ENCODE measurements at places on chromosomes 3 and 15.
A peak's percentile ranks its signal among the peaks of the same experiment; 100 is the strongest.

DNA sequence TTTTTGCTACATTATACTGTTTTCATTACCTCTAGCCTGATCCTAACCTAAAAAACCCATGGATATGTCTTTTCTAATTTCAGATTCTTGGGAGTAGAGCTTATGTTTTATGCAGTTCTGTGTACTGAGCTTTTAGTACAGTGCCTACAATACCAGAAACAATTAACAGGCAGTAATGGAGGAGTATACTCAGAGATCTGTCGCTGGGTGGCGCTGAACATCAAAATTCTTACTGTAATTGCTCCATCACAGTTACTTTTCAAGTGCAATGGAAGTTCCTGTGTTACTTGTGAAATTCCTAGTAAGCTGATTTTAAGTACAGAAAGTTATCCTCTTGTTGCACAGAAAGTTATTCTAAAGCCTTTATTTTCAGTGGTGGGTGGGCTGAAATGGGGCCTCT, 66.9 kb downstream of the RNF13 start:
- DNase-seq, result peak; percentile 24

- DNase-seq, result no peak
These were observed 101.2 kb upstream of the TP63 start for GRCh38 chr3:189529889-189530471.

- no peak for DNase-seq
These were observed 224.0 kb downstream of the CHL1 start for GRCh38 chr3:420584-420983.

GRCh38 chr3:65785065-65785645, 253.6 kb downstream of the MAGI1 start:
- peak; percentile 41 for DNase-seq

DNA sequence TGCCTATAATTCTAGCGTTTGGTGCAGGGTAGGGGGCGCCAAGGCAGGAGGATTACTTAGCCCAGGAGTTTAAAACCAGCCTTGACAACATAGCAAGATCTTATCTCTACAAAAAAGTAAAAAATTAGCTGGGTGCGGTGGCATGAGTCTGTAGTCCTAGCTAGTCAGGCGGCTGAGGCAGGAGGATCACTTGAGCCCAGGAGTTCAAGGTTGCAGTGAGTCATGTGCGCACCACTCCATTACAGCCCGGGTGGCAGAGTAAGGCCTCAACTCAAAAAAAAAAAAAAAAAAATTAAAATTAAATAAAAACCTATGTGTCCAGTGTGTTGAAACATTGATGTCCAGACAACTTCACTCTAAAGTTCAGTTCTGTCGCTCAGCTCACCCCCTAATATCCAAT, 78.2 kb upstream of the SOX2 start:
- peak; percentile 38 for DNase-seq

DNA sequence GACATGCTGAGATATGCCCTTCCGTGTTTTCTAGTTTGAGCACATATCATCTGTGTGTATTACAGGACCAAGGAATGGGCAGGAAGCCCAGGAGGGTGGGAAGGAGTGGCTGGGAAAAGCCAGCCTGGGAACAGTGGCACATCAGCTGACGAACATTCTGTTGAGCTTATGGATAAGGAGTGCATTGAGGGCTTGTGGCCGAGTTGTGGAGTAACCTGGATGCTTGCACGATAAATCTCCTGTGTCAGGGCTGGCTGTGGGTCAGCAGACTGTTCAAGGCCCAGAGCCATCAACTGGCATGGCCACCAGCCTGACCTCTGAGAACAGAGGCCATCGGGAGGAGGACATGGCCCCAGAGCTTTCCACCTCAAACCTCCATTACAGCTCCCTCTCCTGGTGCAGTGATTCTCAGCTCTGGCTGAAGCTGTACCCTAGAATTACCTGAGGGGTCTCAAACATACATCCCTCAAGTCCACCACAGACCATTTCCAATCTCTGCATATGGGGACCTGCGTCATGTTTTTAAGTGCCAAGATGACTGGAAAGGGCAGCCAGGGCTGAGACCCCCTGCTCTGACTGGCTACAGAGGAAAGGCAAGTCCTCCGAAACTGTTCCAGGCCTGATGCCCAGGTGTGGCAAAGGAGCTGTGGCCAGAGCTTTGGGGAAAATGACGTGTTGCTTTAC, 4.8 kb upstream of the VILL start:
- DNase-seq, result no peak

DNA sequence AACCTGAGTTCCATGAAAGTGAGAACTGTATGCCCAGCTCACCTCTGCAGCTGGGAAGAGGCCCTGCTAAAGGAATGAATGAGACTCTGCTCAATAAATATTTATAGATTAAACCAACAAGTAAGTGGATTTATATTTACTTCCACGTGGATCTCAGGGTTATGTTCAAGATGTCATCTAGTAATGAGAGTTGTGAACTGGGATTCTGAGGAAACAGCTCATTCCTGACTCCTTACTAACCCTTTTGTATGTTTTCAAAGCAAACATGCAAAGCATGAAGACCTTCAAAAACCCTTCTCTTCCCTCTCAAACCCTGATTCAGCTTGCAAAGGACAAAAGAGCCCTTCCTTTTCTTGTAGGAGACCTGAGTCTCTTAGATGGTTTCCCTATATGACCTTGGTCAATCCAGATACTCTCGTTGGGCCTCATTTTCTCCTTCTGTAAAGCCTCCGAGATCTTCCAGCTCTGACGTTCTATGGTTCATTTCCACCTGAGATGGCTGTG, 53.4 kb downstream of the LSM3 start:
- no peak for DNase-seq

- no peak for DNase-seq
These were observed 37.4 kb downstream of the ACAA1 start for GRCh38 chr3:38099518-38099917.

DNA sequence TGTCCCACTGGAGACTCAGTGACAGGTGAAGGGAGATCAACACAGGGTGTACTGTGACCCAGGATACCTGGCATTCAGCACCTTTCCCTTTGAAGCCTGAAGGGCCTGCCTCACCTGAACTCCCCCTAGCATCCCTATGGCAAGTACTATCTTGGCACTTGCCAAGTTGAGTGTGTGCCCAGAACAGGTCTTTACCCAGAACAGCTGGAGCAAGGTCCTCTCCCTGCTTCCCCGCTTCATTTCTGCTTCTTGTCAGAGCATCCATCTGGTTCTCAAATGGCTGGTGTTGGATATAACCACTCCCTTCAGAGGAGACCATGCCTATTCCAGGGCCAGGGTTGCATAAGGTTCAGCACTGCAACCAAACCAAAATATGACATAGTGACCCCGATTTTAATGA, 73.0 kb downstream of the FAM43A start:
- DNase-seq, result no peak

- DNase-seq, result no peak
These were observed 138.8 kb upstream of the TLE3 start for GRCh38 chr15:70236341-70237086.

DNA sequence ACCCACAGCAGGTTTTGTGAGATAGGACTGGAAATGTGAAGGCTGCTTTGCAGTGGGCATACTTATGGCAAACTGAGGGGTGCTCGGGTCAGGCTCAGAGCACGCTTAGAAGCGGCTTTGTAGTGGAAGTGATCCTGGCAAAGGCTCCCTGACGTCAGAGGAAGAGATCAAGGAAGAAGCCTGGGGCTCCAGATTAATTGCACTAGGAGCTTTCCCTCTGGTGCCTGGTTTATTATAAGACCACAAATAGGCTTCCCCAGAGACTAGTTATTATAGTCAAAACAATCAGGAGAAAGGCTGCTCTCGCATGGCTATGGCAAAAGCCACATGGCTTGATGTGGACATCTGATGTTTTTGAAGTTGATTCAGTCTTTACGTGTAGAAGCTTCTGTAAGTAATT, 515.1 kb downstream of the GABRG3 start:
- no peak for DNase-seq

- DNase-seq, result no peak
These were observed 62.9 kb downstream of the SERPINI1 start for GRCh38 chr3:167798443-167798842.

- DNase-seq, result no peak
These were observed 170.3 kb upstream of the MITF start for GRCh38 chr3:69568951-69569350.

- DNase-seq, result peak; percentile 41
These were observed 187.1 kb upstream of the DNAJC19 start for GRCh38 chr3:181176601-181177000.

DNA sequence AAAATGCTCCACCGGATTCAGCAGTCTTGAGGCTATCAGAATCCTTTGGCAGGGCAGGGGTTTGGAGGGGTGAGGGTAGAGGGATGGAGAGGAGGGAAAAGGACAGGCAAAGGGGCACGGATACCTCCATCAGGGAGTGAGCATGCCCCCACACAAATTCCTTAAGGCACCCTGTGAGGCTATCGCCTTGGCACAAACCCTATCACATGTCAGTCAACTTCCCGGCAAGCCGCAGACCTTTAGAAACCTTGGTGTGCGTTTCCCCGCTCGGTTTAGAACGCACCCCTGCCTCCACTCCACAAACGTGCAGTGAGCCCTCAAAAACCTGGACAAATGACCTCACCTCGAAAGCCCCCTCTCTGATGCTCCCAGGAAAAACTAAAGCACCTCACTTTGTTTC, 422 bp upstream of the SETMAR start:
- no peak for DNase-seq

- peak; percentile 13 for DNase-seq
These were observed 730.2 kb downstream of the TUSC7 start for GRCh38 chr3:117439812-117440211.

- DNase-seq, result no peak
These were observed 151.2 kb downstream of the MYRIP start for GRCh38 chr3:39960515-39961191.

DNA sequence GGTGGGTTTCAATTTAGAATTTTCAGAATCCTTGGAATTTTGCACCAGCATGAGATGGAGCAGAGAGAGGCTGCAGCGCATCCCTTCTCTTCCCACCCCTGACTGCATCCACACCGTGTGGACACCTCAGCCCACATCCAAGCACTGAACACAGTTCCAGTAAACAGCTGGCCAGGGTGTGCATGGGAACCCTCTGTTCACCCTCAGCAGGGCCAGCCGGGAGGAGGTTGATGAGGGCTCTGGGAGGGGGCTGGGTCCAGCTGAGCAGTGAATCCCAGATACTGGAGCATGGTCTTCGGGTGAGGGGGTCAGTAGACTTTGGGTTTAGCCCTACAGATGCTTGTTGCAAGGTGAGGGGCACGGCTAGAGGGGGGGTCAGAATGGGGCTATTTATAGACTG, 85.8 kb downstream of the RPLP1 start:
- no peak for DNase-seq

DNA sequence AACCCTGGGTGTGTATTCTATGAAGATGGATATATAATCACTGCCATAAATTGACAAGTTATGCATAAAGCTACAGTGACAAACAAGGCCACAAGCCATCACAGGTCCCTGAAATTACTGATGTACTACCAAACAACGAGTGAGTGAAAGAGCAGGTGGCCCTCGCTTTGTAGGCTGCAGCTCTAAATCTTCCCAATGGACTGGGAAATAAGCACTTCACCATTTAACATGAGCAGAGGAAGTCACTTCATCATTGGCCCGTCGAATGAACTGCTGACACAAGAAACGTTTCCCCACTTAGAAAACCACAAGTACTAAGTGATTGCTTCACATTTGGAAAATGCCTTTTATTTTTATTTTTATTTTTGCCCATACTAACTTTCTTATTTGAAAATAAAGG, 218.0 kb downstream of the ZNF385D start:
- DNase-seq, result no peak

DNA sequence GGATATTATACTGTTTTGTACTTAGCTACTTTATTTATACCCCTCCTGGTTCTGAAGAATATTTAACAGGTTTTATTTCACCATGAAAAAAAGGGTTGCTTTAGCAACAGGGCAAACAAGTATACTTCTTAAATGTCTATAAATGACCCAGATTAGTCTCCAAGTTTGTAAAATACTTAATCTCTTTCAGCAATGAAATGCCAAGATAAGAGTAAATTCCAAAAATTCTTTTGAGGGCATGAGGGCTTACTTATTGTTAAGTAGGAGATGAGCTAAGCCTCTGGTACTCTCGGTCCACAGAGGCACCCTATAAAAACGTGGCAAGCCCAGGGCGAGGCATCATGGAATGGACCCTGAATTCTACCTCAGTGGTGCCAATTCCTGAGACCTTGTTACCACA, 264.8 kb upstream of the NSMCE3 start:
- DNase-seq, result no peak

GRCh38 chr3:131031660-131032059, 5.0 kb downstream of the NEK11 start:
- no peak for DNase-seq

- no peak for DNase-seq
These were observed 2.0 kb downstream of the PXYLP1 start for GRCh38 chr3:141233457-141234161.

GRCh38 chr3:20108869-20109268, 68.6 kb downstream of the KAT2B start:
- no peak for DNase-seq

DNA sequence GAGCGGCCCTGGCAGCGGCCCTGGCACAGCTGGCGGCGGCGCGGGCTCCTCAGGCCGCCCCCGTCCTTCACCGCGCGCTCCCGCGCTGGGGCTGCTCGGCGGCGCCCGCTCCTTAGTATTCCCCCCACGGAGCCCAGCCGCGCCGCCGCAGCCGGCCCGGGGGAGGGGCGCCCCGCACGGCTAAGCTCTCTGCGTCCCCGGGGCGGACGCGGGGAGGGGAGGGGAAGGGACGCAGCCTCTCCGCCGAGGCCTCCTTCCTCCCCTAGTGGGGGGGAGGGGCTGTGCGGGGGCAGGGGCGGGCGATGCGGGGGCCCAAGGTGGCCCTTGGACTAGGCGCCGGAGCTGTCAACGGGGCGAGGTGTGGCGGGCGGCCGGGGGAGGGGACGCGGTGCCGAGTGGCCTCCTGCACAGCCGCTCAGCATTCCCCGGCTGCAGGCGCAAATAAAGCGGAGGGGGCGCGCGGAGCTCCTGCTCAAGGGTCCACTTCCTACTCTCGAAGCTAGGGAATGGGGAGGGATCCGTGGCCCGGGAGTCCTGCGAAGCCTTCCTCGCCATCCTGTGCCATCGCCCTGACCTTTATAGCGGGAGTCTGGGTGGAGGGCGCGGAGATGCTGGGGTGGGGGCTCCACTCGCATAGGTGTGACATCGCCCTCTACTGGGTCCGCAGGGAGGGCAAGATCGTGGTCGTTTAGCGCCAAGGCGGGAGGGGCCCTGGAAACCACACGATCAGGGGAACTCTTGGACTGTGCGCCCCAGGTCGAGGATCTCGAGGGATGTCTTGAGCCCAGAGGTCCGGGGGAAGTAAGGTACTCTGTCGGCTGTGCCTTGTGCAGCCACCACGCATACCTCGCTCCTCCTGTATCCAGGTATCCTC, 22.2 kb downstream of the EPHB3 start:
- no peak for DNase-seq

Data from HepG2 (cell line).